Hematopoietic multipotent progenitor cell treated with erythropoietin and hydrocortisone succinate and interleukin-3 and kit ligand, for 6 days (in vitro differentiated cells): ENCODE measurements at places on chromosomes 1 and 21.
A peak's percentile ranks its signal among the peaks of the same experiment; 100 is the strongest.

DNA sequence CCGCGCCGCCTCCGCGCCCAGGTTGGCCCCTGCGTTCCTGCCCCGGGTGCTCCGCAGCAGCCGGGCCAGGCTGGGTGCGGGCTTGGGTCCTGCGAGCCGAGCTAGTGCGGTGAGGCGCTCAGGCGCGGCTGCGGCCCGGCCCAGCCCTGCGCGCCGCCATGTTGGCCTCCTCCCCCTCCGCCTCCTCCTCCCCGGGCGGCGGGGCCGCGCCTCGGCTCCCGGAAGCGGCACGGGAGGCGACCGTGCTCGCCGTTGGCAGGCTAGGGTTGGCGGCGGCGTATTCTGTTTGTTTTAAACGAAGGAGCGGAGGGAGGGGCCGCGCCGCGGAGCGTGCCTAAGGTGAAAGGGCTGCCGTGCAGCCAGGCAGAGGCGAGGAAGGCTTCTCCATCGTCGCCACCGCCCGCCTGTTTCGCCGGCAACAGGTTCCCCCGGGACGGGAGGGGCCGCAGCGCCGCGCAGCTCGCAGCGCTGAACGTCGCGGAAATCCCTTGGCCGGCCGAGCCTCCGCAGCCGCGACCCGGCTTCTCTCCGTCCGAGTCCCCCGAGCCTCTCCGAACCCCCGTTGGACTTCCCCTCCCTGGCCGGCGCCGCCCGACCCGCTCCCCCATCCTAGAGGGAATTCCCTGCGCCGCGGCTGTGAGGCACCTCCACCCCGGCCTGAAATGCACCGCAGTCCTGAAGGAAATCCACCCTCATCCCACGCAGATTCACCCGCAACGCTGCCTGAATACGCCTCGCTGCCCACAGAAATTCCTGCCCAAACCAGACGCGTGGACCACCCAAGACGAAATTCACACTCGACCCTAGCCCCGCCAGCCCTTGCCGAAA lies at the start of gene USP24:
TSS of gene USP24 (minus strand) at position 171 of the 828 bp plus-strand sequence. CDS start 251 bp downstream, outside the sequence.
- peak; percentile 88 for DNase-seq

DNA sequence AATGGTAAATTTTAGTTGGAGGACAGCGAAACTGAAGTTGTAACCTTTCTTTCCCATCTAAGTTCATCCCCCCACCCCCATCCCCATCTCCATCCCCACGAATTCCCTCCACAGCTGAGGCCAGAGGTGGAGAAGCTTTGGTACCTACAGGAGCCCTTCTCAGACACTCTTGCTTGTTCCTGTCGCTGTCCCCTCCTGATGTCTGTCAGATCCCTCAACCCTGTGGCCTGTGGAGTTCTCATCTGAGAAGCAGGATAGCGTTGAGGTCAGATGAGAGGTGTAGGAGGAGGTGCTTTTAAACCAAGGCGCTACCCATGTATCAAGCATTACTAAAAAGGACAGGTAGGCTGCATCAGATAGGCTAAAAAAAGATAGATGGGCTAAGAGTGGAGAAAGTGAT lies 769 bp downstream of the NTPCR start:
- peak; percentile 50 for DNase-seq

GRCh38 chr21:31869750-31870149 lies 3.1 kb upstream of the HUNK start:
- DNase-seq = no peak

GRCh38 chr21:26165331-26165730 lies 5.2 kb downstream of the APP start:
- DNase-seq = no peak

- DNase-seq = no peak
These were observed 26.9 kb downstream of the SPATA46 start for GRCh38 chr1:162349635-162350330.

GRCh38 chr1:8777867-8778266 lies 39.6 kb downstream of the RERE start:
- no peak for DNase-seq
